ENCODE measurements at places on chromosomes 1 and 21.
A peak's percentile ranks its signal among the peaks of the same experiment; 100 is the strongest.

- DNase-seq: no peak
Observed at GRCh38 chr1:199313444-199313843, 674.6 kb downstream of the PTPRC start.

- DNase-seq: no peak
Observed at GRCh38 chr1:212205843-212206242, 79.4 kb upstream of the PPP2R5A start.

DNA sequence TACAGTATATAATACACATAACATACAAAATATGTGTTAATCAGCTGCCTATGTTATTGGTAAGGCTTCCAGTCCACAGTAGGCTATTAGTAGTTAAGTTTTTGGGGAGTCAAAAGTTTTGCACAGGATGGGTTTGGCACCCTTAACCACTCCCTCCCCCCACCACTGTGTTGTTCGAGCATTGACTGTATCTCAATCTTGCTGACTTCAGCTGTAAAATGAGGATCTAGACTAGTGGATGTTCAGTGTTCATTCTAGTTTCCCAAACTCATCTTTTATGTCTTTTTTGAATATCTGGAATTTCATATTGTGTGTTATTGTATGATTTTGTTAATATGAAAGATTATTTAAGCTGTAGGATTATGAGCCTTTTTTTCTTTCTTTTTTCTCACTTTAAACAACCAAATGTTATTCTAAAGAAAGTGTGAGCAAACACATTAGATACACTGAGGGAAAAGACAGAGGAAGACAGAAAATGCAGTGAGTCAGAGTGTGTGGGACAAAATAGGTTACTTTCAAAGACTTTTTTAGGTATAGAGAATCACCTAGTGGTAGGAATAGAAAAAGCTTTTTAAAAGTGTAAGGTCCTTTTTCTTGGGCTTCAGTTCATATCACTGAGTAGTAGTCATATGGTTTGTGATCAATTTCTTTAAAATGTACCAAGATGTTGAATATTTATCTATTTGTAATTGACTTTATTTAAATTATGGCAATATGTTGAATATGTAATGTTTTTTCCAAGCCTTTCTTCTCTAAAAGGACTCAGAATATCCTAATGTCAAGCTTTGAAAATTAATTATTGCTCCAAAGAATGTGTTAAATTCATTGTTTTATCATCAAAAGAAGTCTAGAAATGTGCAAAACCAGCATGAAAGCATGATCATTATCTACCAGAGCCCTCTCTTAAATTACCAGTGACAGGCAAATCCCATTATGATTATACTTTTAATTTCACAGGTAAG is 17.9 kb upstream of the CENPF start:
- DNase-seq: peak; percentile 68

GRCh38 chr1:36707221-36707620 is 224.5 kb upstream of the CSF3R start:
- no peak for DNase-seq

GRCh38 chr1:58896246-58897183 is 112.7 kb upstream of the JUN start:
- DNase-seq: no peak

- no peak for DNase-seq
Observed at GRCh38 chr1:60273185-60273584, 199.6 kb upstream of the C1orf87 start.

DNA sequence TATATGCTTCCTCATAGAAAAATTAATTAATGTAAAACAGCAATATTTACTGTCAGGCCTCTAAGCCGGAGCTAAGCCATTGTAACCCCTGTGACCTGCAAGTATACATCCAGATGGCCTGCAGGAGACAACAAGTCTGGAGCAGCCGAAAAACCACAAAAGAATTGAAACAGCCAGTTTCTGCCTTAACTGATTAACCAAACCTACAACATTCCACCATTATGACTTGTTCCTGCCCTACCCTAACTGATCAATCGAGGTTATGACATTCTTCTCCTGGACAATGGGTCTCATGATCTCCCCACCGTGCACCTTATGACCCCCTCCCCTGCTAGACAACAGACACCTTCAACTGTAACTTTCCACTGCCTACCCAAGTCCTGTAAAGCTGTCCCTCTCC is 205.8 kb upstream of the DUSP10 start:
- DNase-seq: no peak

DNA sequence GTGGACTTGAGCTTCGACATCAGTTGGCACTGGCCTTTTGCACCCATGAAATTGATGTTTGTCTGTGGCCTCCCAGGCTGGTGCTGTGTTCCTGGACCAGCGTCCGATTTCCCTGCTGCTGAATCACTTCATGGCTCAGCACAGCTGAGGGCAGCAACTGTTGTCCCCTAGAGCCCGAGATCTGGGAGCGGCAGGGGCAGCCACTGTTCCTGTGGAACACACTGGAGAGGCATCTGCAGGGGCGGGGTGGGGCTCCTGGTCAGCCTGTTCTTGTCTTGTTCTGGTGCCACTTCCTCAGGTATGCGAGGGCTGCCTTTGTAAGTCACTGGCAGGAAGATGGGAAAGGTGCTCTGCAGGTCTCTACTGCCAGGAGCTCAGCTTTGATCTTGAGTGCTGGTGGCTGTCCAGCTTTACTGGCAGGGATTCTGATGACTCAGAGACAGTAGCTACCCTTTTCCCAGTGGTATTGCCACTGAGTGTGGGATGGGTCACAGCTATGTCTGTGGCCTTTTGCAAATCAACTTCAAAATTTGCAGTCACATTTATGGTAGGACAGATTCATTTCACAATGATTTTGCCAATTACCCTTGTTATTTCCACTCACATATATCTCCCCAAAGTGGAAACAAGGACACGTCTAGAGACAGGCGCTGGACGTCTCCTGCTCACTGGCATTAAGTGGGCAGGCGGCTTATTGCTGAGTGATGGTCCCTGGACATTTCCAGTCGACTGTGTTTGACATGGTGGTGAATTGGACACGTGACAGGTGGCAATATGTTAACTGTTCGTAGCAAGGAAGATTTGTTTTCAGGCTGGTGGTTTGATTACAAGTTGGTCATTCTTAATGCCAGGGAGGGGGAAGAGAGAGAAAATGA is 15.3 kb downstream of the AGPAT3 start:
- no peak for DNase-seq

GRCh38 chr1:15261155-15262002 is 14.4 kb downstream of the FHAD1 start:
- DNase-seq: no peak

DNA sequence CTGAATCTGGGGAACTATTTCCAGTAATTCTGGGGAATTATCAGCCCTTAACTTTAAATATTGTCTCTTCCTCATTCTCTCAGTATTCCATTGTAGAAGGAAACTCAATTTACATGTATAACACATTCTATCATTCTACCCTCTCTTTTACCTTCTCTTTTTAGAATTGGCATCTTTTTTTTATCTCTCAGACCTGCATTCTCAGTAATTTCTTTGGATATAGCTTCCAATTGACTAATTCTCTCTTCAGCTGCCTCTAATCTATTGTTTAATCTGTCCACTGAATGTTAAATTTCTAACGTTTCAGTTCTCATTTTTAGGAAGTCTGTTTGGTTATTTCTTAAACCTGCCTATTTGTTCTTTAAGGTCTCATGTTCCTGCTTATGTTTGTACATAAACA is 33.0 kb downstream of the MAB21L3 start:
- no peak for DNase-seq
